Choroid plexus epithelial cell (primary cell): ENCODE measurements at places on chromosomes 3 and 15.

GRCh38 chr3:193722566-193722965 is 129.6 kb downstream of the OPA1 start:
- no peak for DNase-seq

- DNase-seq: no peak
Measured at GRCh38 chr15:27768732-27769475, 330.2 kb downstream of the OCA2 start.

DNA sequence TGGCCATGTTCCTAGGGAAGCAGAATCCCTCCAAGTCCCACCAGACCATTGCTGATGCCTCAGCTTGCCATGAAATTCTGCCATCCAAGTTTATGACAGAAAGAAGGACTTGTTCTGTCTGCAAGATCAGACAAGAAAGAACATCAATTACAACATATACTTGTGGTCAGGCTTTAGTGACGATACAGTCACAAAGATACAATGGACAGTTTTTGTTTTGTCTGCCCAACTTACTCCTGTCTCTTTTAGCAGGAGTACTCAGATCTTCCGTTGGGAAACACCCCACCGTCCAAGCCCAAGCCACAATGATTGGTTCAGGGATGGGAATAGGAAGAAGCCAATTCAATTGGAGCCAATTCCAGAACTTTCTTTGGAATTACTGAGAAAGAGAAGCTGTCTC is 15.7 kb downstream of the KLHL6 start:
- DNase-seq: no peak

DNA sequence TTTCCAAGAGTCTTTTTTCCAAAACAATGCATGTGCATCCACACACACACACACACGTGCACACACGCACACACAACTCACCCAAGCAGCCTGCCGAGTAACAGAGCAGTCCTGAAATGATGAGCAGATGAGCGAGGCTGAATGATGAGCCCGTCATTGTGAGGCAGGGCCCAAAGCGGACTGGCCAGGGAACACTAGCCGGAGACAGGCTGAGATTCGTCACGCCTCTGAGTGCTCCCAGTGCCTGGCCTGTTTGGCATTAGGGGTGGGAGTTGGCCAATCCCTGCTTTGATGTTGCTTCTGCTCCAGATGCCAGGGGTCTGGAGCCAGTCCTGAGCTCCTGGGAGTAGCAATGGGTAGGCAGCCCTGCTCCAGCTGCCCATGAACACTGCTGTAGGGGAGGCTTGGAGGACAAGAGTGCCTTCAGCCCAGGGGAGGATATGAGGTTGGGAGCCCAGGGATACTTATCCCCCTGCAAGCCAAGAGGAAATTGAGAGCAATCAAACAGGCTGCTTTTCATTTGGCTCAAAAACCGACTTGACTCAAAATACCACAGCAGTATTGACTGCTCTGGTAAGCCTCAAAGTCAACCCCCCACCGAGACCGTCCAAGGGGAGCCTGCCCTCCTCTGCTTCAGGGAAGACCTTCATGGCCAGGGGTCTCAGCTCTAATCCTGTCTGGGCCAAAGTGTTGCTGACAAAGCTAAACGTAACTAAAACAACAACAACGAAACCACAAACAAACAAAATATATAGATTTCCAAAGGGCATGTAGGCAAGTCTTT is 22.9 kb downstream of the COLQ start:
- no peak for DNase-seq

GRCh38 chr3:11306817-11307589 is 34.8 kb downstream of the ATG7 start:
- DNase-seq: peak; percentile 67

- no peak for DNase-seq
Measured at GRCh38 chr3:120841264-120841663, 66.7 kb upstream of the STXBP5L start.

DNA sequence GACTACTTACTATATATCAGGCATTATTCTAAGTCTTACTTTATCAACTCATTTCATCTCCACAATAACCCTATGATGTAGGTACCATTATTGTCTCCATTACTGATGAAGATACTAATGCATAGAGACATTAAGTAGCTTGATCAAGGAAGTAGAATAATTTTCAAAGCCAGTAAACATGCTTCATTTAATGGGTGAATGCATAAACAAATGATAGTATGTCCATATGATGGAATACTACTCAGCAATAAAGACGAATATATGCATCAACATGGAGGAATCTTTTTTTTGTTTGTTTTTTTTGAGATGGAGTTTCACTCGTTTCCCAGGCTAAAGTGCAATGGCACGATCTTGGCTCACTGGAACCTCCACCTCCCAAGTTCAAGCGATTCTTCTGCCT is 184.9 kb downstream of the FMN1 start:
- no peak for DNase-seq

DNA sequence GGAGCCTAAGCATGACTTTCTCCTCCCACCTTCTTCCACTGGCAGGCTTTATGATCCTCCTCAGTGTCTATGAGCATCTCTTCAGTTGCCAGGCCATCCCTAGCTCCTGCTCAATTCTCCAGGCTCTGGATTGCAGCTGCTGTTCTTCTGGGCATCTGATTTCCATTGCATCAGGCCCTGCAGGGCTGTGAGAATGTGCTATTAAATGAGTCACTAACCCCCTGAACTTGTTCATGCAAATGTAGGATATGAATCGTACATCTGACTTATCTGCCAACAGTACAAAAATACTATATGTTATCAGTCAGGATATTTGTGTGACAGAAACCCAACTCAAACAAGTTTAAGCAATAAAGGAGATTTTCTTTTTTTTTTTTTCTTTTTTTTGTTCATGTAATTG is 11.9 kb downstream of the GPR176 start:
- peak; percentile 93 for DNase-seq

DNA sequence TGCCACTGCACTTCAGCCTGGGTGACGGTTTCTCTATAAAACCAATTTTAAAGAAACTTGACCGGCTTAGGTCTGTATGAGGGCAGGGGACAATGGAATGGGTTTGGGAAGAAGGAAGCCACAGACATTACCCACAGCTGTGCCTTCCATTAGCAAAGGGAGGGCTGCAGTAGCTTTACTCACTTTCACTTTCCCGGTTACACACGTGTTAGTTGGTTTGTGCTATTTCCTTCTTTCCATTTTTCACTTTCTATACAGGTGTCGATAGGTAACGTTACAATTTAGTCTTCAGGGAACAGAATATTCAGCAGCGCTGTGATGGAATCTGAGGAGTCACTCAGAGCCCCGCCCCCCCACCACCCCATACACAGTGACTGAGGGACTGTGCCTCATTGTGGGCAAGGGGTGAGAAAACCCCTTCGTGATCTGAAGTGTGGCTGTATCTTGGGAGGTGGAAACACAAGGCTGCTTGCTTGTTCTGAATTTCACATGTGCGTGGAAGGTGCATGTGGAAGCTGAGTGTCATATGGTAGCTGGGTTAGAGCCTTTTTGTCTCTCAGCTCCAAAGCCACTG is 44.8 kb upstream of the RPL32 start:
- no peak for DNase-seq

DNA sequence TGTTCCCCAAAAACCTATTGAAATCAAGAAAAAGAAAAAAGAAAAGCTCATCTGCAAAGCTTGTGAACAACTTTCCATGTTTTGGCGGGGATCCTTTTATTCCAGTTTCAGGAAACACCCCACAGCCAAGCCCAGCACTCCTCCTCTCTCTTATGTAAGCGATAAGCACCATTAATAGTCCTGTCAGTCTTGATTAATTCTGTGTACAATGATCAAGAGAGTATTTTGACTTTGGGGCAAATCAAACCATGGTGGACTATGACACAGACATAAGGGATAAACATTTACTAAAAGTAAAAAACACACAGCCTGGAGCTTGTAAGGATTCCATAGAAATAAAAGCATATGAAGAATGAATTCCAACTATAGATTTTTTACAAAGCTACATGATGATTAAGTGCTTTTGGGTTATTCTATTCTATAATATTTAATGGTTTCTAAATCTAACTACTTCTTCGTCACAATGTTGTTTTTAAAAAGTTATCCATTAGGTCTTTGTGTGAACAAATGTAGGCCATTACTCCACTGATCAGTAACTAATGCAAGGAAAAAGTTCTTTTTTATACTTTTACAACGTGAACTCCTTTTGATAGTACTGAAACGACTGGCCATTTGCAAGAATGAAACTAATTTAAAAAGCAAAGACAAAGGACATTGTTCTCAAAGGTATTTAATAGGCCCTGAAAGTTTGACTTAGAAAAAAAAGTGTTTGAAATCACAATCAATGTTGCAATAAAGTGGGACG is 106.5 kb downstream of the KCNAB1 start:
- DNase-seq: no peak

GRCh38 chr3:11198070-11198469 is 43.8 kb downstream of the HRH1 start:
- no peak for DNase-seq

GRCh38 chr3:65783117-65783516 is 255.6 kb downstream of the MAGI1 start:
- peak; percentile 40 for DNase-seq

GRCh38 chr15:90071220-90071807 is 31.0 kb downstream of the IDH2 start:
- peak; percentile 95 for DNase-seq

DNA sequence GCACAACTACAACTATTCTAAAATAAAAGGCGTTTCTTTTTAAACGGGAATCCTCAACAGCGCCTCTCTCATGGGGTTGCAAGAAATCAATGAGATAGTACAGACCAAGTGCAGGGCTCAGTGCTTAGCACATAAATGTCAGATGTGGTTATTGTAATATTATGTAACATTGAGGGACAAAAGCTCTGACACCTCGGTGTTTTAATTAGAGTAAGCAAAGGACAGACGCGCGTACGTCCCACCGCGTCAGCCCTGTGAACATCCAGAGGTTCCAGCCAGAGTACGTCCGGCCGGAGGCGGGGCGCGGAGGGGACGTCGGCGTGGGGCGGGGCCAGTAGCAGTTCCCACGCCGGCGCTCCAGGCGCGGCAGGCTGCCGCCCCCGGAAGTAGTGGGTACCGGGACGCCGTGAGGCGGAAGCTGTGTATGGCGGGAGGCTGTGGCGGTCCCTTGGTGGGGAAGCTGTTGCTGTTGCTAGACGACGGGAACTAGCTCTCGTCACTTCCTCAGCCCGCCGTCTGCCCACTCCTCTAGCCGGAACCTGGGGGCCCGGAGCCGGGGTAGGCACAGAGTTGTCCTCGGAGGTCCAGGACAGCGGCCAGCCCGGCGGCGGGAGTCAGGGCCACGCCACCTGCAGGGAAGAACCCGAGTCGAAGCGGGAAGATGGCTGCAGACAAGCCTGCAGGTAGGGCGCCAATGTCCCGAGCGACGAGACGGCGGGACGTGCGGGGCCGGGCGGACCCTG is at the start of gene CNOT10:
TSS of gene CNOT10 (plus strand) at position 389 of the 743 bp plus-strand sequence. CDS start at position 662, 273 bp downstream.
- DNase-seq: peak; percentile 94

DNA sequence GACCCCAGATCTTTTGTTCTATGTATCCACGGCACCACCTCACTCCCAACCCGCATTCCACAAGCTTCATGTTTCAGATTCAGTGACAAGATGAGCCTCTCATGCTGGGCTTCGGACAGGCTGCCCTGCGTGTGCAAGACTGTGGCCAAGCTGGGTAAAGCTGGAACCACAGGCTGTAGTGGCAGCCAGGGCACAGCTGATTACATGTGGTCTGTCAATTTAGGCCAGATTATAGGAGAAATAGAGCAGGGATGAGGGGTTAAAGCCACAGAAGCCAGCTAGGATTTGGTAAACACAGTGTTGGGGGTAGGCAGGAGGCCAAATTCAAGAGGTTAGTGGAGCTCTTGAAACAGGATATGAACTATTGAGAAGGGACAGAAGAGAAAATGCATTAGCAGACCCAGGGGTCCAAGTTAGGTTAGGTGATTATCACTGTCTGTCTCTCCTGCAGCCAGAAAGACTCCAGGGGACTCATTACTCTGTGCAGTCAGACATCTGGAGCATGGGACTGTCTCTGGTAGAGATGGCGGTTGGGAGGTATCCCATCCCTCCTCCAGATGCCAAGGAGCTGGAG is 12.9 kb downstream of the SNAPC5 start:
- DNase-seq: no peak
